ENCODE measurements at places on chromosomes 13 and 19. TPM values are rescaled to one million over a fixed set of nuclear protein-coding genes. Genes with fewer than 3 reads are reported as not detected.

The IZUMO4 gene
- polyA plus RNA-seq, result 39.3 TPM

The CCDC70 gene
- not detected for polyA plus RNA-seq

The PRKACA gene
- polyA plus RNA-seq, result 28.1 TPM

The MYPOP gene
- polyA plus RNA-seq, result 2.3 TPM

The COX7A1 gene
- not detected for polyA plus RNA-seq

The TMEM38A gene
- polyA plus RNA-seq, result 11.2 TPM

The FOXA3 gene
- polyA plus RNA-seq, result not detected

The GIPC3 gene
- polyA plus RNA-seq, result not detected

The BCAM gene
- 0.68 TPM for polyA plus RNA-seq

The GJB6 gene
- polyA plus RNA-seq, result not detected

The ZNF506 gene
- 107 TPM for polyA plus RNA-seq

The GDF15 gene
- polyA plus RNA-seq, result 1.6 TPM

The ZNF230 gene
- 6.7 TPM for polyA plus RNA-seq

The ZNF540 gene
- 22.5 TPM for polyA plus RNA-seq

The C3 gene
- polyA plus RNA-seq, result not detected

The PCDH17 gene
- polyA plus RNA-seq, result 6.5 TPM

The CLEC17A gene
- not detected for polyA plus RNA-seq

The PSG1 gene
- not detected for polyA plus RNA-seq

The NLRP9 gene
- not detected for polyA plus RNA-seq

The PSG2 gene
- polyA plus RNA-seq, result not detected

The KCNC3 gene
- polyA plus RNA-seq, result 1.1 TPM

The FAM216B gene
- polyA plus RNA-seq, result not detected

Measured in neural cell (in vitro differentiated cells).